ENCODE measurements at places on chromosomes 3 and 15.

DNA sequence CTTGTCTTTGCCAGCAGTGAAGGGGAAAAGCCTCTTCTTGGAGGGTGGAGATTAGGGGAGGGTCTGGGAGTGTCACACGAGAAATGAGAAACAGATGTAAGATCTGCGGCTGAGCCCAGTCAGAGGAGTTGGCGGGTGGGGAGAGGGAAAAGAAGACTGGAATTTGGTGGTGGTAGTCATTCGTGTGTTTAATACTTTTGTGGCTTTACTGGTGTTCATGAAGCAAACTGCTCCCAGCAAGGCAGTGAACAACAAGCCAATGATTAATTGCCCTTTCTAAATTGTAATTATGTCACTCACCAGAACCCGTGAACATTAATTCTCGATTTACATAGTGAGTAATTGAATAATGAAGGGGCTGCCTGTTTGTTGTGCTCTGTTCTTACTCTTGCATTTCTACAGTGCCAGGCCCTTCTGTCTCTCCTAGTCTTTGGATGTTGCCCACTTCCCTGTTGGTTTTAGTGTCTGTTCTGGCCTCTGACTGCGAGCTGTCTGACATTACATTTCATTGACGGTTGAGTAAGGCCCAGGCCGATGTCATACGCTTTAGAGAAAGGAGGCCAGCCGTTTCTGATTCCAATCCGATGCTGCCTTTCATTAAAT is 78.0 kb downstream of the CHCHD6 start:
- no peak for DNase-seq

- DNase-seq = peak; percentile 72
These were observed 28.4 kb downstream of the ANKRD28 start for GRCh38 chr3:15769256-15769915.

GRCh38 chr3:148379763-148380382 is 317.8 kb upstream of the AGTR1 start:
- peak; percentile 62 for DNase-seq

GRCh38 chr3:19190602-19191001 is 42.3 kb downstream of the KCNH8 start:
- peak; percentile 14 for DNase-seq

DNA sequence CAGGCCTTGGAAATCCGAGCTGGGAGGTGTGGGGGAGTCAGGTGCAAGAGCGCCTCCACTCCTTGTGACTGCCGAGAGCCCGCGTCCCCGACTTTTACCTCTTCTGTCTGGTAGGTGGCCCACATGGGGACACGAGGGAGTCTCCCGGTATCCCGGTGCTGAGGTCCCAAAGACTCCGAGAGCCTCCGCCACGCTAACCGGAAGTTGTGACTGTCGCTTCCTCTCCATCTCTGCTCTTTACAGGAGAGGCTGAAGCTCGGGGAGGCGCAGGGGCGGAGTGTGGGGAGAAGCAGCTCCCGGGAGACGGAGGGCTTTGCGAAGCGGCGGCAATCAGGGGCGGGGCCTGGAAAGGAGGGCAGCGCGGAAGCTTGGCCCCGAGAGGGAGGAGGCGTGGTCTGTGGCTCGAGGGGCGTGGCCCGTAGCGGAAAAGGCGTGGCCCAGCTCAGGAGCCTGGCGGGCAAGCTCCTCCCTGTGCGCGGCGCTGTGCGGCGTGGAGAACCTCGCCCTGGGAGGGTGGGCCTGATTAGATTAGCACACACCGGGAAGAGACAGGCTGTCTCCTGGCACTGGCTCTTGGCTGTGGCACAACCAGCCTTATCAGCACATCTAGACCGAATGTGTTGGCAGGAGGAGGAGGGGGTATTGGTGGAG is 143.9 kb downstream of the GABRB3 start:
- DNase-seq = no peak

DNA sequence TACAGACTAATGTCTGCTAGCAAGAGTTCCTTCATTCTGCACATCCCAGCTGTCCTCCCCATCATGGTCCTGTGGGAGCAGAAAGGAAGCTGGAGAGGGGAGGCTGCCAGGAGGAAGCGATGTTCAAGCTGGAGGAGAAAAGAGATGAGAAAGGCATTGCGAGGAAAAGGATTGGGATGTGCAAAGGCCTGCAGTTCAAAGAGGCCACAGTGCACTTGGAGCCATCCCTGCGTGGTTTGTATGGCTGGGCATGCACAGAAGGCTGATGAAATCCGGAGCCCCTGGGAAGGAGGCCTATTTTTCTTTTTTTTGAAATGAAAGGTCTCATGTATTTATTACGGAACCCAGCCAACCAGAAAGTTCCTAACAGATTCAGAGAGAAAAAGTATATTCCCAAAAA is 22.8 kb downstream of the AMOTL2 start:
- no peak for DNase-seq

DNA sequence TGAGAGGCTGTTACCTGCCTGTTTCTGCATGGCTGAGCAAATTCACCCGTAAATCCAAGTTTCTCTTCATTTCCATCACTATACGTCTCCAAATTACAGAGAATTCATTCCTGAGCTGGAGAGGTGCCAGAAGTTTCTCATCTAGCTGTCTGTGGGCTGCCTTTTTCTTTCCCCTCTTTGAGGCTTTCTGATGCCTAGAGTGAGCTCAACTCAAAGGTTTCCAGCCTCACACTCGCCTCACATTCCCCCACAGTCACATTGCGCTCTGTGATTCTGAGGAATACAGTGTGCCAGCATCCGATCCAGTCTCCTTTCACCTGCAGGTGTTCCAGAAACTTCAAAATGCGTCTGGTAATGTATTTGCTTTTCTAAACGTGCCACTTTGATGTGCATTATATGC is 267.2 kb downstream of the MFSD1 start:
- DNase-seq = no peak

GRCh38 chr3:131972550-131972949 is 62.3 kb downstream of the CPNE4 start:
- DNase-seq = no peak

- peak; percentile 24 for DNase-seq
These were observed 193.6 kb downstream of the EPHA3 start for GRCh38 chr3:89300981-89301380.

GRCh38 chr15:87326269-87326668 is 930.3 kb downstream of the NTRK3 start:
- DNase-seq = peak; percentile 21

DNA sequence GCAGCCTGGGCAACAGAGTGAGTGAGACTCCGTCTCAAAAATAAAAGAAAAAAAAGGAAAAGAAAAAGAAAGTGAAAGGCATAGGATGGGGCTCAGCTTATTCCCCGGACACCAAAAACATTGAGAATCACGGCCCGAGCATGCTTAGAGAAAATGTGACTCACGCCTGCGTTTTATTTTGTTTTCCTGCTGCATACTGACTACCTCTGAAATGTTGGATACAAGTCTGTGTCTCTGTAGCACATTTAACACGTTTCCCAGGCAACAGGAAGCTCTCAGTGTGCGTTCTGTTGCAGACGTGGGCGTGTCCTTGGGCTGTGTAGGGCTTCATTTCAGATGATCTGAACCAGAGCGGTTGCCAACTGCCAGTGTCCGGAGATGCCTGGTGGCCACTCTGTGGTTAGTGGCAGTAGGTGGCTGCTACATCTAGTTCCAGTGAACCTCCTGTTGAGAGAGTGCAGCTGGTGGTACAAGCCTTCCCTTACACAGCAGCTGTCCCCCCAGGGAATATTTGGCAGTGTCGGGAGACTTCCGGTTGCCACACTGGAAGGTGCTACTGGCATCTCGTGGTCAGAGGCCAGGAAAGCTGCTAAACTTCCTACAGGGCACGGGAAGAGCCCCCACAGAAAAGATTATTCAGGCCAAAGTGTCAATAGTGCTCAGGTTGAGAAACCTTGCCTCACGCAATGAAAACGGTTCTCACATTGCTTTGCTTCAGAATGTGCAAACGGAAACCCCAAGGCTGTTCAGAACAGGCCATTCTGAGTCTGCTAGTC is 3.0 kb downstream of the SLC51A start:
- peak; percentile 36 for DNase-seq

DNA sequence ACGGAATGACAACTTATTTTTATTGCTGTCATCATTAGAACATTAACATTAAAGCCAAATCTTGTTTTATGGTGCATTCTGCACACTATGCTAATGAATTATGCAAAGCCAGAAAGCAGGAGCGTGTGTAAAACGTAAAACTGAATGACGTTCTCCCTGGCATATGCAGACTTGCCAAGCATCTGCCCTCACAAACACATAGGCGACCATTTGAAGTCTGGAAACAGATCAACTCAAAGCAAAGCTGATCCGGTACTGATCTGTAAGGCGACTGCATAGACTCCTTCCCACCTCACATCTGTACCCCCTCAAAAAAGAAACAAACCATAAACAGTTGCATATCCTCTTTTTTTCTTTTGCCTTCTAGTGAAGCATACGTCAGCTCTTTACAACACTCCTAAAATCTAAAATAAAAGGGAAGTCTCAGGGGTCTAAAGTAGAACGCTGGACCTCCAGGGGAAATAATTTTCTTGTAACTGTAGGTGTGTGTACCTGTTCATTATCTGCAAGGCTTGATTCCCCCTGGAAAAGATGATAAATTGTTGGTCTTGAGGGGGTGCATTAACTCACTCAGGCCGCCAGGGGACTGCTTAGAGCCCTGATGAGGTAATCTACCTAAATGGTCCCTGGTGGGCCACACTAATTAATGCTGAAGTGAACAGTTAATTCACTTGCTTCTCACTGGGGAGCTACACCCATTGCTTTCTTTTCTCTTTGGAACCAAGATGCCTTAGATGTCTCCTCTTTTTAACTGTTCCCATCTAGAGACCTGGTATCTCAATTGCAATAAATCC is 231.4 kb downstream of the CDIN1 start:
- peak; percentile 35 for DNase-seq

DNA sequence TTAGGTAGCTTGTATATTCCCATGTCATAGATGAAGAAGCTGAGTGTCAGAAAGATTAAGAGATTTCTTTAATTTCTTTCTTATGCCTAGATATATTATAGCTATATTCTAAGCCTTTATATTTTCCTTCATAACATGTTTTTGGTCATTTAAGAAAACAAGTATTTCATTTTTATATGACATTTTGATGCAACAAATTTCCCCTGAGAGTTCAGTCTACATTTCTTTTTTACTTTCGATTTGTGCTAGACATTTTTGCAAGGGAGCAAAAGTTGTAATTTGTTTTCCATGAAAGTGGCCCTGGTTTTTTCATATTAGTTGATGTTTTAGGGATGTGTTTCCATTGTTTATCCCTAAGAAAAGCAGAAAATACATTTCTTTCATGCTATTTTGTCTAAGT is 344.9 kb downstream of the NLGN1 start:
- peak; percentile 30 for DNase-seq

DNA sequence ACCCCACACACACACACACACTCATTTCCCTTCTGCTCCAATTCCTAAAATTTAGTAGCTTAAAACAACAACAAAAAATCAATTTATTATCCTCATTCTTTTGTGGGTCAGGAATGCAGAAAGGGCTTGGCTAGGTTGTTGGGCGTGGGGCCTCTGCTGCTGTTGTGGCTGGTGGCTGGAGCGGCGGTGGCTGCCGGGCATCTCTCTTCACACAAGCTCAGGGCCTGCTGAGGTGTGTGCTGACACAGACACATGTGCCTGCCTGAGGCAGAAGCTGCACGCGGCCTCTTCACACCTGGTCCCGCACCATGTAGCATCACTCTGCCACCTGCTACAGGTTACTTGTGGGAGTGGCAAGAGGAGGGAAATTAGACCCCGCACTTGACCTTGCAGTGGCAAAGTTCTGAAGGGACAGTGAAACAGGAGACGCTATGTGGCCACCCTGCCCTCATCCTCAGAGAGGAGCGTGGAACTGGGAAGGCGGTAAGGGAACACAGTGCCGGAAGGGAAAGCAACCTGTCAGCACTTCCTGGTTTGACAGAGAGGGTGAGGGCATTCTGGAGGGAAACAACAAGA is 64.0 kb upstream of the PRR20G start:
- no peak for DNase-seq

DNA sequence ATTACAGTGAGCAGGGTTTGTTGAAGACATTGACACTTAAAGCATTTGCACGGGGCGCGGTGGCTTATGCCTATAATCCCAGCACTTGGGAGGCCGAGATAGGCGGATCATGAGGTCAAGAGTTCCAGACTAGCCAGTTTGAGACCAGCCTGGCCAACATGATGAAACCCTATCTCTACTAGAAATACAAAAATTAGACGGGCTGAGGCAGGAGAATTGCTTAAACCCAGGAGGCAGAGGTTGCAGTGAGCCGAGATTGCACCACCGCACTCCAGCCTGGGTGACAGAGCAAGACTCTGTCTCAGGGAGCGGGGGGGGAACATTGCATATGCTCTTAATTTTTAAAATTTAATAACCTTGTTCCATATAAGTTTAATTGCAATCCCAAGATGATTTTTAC is 11.9 kb downstream of the STT3B start:
- peak; percentile 56 for DNase-seq

GRCh38 chr3:151382671-151383070 is 1.9 kb downstream of the P2RY12 start:
- DNase-seq = peak; percentile 2

DNA sequence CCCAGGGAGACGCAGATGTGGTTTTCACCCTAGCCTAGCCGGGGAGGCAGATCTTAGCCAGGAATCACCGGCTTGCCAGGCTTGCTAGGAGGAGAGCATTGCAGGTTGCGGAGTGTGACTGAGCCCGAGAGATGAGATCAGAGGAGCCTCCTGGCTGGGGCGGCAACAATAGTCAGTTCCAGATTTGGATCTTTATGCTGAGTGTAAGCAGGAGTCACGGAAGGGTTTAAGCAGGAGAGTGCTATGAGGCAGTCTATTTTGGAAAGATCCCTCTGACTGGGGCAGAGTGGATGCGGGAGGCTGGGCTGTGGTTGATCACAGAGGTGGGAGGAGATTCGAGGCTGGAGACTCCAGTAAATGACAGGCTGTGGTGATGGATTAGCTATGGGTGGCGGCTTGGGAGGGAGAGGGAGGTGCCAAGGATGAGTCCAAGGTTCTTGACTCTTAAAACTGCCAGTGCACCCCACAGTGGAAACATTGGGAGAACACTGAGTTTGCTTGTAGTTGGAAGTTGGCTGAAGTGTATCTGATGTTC is 10.4 kb upstream of the BAHD1 start:
- peak; percentile 65 for DNase-seq

- DNase-seq = no peak
These were observed 1.8 kb upstream of the SLC38A3 start for GRCh38 chr3:50203113-50203808.

DNA sequence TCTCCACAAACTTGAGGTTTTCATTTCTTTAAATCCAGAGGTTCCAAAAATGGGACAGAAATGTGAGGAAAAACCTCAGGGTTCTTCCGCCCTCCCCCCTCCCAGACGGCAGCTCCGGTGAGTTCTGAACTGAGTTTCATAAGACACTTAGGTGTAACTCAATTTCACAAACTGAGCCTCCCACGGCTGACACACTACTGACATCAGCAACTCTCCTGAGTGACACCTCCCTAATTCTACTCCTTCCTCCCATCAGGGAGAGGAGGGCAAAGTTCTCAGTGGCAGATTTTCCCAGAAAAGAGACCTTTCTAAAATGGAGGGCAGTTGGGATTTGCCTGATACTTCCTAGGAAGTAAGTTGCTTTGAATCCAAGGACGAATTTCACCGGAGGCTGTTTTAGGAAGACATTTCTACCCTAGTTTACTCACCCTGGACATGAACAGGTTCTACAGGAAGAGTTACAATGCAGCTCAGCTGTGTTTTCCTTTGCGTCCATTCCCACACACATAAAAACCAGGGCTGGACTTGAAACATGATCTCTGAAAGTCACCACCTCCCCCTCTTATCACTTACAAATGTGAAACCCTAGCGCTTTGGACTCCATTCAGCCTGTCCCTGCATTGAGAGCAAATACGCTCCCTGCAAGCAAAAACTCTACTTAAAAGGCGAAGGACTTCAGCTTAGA is 78.1 kb upstream of the LMOD3 start:
- peak; percentile 76 for DNase-seq

Measured in OCI-M1 (cell line).